ENCODE measurements at places on chromosomes 12 and 14. TPM values are rescaled to one million over a fixed set of nuclear protein-coding genes. Genes with fewer than 3 reads are reported as not detected.

Gene GLI1
- not detected for total RNA-seq

Gene SLC38A1
- total RNA-seq = 150 TPM

Gene ENO2
- 1.1 TPM for total RNA-seq

Gene GPR162
- total RNA-seq = 0.09 TPM

Gene RBMS2
- 42.8 TPM for total RNA-seq

Gene AQP5
- total RNA-seq = not detected

Gene RTN1
- 0.09 TPM for total RNA-seq

Gene PPFIBP1
- 914 TPM for total RNA-seq

Gene NRIP2
- total RNA-seq = not detected

Gene SLC25A47
- not detected for total RNA-seq

Gene SIX4
- total RNA-seq = 0.54 TPM

Gene MAP3K9
- 0.17 TPM for total RNA-seq

Gene IFI27
- total RNA-seq = 2.2 TPM

Gene MMP17
- total RNA-seq = 10.5 TPM

Gene ADAM21
- under 0.01 TPM for total RNA-seq

Gene OTOGL
- total RNA-seq = 0.22 TPM

Gene TGM1
- 0.09 TPM for total RNA-seq

Gene LYSET
- total RNA-seq = 12.1 TPM

Gene IFNG-AS1
- total RNA-seq = not detected

Measured in dermis lymphatic vessel endothelial cell (primary cell).